ENCODE measurements at places on chromosomes 16 and 17.

DNA sequence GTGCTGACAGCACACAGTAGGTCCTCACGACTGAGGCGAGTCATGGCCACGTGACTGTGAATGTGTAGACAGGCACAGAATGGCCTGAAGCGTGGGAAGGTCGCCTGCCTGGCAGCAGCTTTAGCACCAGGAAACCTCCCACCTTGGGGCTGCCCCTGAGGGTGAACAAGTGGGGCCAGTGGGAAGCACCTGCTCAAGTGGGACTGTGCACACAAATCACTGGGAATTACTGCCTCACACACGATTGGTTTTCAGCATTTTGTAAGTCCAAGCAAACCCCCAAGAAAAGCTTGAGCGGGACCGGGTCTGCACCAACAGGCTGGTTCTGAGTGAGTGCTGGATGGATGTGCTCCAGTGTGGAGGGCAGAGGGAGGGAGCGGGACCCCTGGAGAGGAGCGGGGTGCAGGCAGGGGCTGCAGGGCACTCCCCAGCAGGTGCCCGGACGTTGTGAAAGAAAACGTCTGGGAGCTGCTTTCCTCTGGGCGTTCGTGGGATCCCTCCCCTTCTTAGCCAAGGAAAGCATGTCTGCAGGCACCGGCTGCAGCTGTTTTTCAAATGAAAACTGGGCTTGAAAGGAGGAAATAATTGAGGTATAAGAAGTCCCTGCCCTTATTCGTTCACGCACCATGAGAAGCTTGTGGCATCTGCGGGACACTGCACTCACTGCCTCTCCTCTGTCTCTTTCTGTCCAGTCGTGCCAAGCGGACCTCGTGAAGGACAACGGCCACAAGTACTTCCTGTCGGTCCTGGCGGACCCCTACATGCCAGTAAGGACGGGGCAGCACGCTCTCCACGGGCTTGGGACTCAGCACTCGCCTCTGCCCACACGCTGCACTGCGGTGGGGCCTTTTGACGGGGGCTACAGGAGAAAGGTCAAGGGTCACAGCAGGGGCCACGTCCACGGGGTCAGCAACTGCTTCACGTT is 111.7 kb upstream of the CHMP6 start:
- DNase-seq = no peak

- DNase-seq = no peak
These were observed 12.5 kb upstream of the TXNDC11 start for GRCh38 chr16:11755022-11755760.

- no peak for DNase-seq
These were observed 49.8 kb upstream of the CBX4 start for GRCh38 chr17:79888811-79889634.

GRCh38 chr17:2442166-2442565 is 41.3 kb upstream of the MNT start:
- DNase-seq = no peak

DNA sequence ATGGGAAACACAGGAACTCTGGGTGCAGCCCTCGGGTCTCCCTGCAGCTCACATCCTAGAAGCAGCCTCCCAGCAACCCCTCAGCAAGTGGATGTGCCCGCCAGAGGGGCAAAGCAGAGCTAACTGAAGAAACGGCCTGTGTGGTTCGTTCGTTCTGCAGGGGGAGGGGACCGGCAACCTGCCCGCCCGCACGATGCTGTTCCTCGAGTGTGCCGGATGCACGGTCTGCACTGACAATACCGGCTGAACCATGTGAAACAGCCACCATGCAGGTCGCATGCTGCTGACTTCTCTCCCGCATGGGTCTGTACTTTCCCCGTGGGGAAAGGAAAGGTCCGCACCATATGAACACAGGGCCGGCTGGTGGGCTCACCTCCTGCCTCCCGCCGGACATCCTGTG is 25.3 kb upstream of the C16orf95 start:
- no peak for DNase-seq

GRCh38 chr17:66842959-66843358 is 8.0 kb downstream of the CACNG5 start:
- DNase-seq = no peak

GRCh38 chr16:86350289-86350688 is 160.0 kb upstream of the FOXF1 start:
- DNase-seq = no peak

DNA sequence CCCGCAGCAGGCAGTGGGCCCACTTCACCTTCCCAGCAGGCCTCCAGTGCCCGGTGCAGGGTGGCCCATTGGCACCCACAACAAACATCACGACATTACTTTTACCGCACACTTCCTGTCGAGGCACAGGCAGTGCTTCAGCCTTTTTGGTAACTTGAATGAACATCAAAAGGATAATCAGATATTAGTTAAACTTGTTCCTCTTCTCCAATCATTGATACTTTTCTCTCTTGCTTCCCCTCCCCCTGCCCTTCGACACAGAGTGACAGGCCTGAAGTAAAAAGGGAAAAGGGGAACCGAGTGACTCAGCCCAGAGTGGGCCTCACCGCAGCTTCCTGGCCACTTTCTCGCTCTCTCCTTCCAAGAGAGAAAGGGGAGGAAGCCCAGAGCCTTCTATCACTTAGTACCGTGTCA is 507.0 kb downstream of the MAF start:
- DNase-seq = peak; percentile 46

DNA sequence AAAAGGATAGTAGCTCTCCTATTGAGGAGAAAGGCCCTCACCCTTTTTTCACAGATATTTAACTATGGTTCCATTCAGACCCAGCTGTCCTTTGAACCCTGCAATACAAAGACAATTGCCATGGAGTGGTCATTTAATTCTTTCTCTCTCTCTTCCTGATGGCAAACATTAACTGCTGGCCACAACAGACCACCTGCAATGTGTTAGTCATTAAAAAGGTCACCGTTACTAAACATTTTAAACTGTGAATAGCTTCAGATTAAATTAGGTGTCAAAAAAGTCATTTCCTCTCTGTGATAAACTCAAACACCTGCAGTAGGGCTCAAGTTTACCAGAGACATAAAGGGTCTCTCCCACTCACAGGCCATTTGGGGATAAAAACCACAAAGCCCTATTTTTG is 697.2 kb downstream of the TOX3 start:
- DNase-seq = no peak

Data from activated CD4-positive, alpha-beta T cell treated with anti-CD3 and anti-CD28 coated beads, Interleukin-2, Interleukin-4, amounts not matched to agents 100 ng/mL and 50 ng/mL, durations not matched to agents 16 hours and 8 hours (primary cell).